ENCODE measurements at places on chromosomes 7 and 10. TPM values are rescaled to one million over a fixed set of nuclear protein-coding genes. Genes with fewer than 3 reads are reported as not detected.

- H3K36me3 ChIP-seq: peaks cover 28% of the 10 kb centered on the region
- no peak overlapping the region for H3K27ac ChIP-seq
- no peaks in the 10 kb centered on the region for H3K4me1 ChIP-seq
These were observed 14.2 kb downstream of the TFAM start for GRCh38 chr10:58399410-58399809.

- no peaks in the 10 kb centered on the region for H3K36me3 ChIP-seq
- DNase-seq: peak; percentile 29
- H3K4me3 ChIP-seq: peak overlapping the region; percentile 43
- H3K27ac ChIP-seq: peak overlapping the region; percentile 91
- peaks cover 13% of the 10 kb centered on the region for H3K4me1 ChIP-seq
- H3K27me3 ChIP-seq: no peaks in the 10 kb centered on the region
These were observed 760 bp downstream of the THNSL1 start for GRCh38 chr10:25017154-25017590.

DNA sequence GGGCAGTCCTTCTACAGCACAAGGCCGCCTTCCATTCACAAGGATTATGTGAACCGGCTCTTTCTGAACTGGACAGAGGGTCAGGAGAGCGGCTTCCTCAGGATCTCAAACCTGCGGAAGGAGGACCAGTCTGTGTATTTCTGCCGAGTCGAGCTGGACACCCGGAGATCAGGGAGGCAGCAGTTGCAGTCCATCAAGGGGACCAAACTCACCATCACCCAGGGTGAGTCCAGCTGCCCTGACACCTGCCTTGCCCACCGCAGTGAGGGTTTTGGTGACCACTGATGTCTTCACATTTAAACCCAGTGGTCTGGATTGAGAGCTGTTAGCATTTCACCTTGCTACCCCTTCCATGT, 918 bp downstream of the PILRB start:
- H3K27me3 ChIP-seq: no peaks in the 10 kb centered on the region
- no peak for DNase-seq
- no peak overlapping the region for H3K27ac ChIP-seq
- peaks cover 49% of the 10 kb centered on the region for H3K36me3 ChIP-seq
- no peaks in the 10 kb centered on the region for H3K4me1 ChIP-seq
- H3K4me3 ChIP-seq: no peak overlapping the region

- H3K36me3 ChIP-seq: no peaks in the 10 kb centered on the region
- no peak overlapping the region for H3K4me3 ChIP-seq
- H3K27ac ChIP-seq: peak overlapping the region; percentile 71
- H3K4me1 ChIP-seq: peaks cover 4% of the 10 kb centered on the region
These were observed 28.8 kb downstream of the ARL4A start for GRCh38 chr7:12716134-12716681.

GRCh38 chr7:517774-518629, 1.6 kb downstream of the PDGFA start:
- H3K4me3 ChIP-seq: peak overlapping the region; percentile 55
- H3K27ac ChIP-seq: no peak overlapping the region
- no peaks in the 10 kb centered on the region for H3K36me3 ChIP-seq
- DNase-seq: peak; percentile 63

- DNase-seq: no peak
- H3K4me3 ChIP-seq: no peak overlapping the region
- H3K27ac ChIP-seq: no peak overlapping the region
- H3K27me3 ChIP-seq: no peaks in the 10 kb centered on the region
These were observed 60.6 kb downstream of the C10orf143 start for GRCh38 chr10:130049987-130050386.

The CHST3 gene
- 1.9 TPM for polyA plus RNA-seq

DNA sequence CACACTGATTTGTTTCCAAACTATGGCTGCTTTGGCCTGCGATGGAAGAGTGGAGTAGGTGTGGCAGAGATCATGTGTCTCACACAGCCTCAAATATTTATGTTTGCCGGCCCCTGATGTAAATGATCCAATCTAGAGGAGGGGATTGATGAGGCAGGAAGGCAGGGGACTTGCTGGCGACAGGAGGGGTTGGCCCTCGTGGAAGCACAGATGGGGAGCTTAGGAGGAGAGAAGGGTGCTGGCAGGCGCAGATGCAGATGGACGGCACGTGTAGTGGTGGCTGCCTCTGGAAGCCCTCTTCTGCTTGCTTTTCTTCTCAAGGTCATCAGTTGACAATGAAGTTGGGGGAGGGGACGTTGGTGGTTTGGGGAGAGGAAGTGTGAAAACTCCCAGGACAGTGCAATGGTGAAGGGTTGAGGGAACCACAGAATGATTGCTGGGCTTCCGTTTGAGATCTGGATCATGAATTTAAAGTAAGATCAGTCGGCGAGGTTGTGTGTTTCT, 15.4 kb downstream of the COL13A1 start:
- no peak for DNase-seq
- H3K27ac ChIP-seq: no peak overlapping the region
- H3K27me3 ChIP-seq: no peaks in the 10 kb centered on the region
- H3K36me3 ChIP-seq: no peaks in the 10 kb centered on the region

The CALN1 gene
- 0.22 TPM for polyA plus RNA-seq

GRCh38 chr10:62393237-62393636, 19.1 kb downstream of the ZNF365 start:
- no peaks in the 10 kb centered on the region for H3K36me3 ChIP-seq
- no peaks in the 10 kb centered on the region for H3K27me3 ChIP-seq
- H3K4me1 ChIP-seq: no peaks in the 10 kb centered on the region
- H3K27ac ChIP-seq: no peak overlapping the region
- DNase-seq: no peak

Data from cardiac muscle cell (in vitro differentiated cells and primary cell).